Activated naive CD8-positive, alpha-beta T cell treated with anti-CD3 and anti-CD28 coated beads, Interleukin-2, amount 50 U/mL, for 16 hours (primary cell): ENCODE measurements at places on chromosomes 12 and 14.

- no peak for DNase-seq
Measured at GRCh38 chr12:2152134-2152533, 99.3 kb downstream of the CACNA1C start.

DNA sequence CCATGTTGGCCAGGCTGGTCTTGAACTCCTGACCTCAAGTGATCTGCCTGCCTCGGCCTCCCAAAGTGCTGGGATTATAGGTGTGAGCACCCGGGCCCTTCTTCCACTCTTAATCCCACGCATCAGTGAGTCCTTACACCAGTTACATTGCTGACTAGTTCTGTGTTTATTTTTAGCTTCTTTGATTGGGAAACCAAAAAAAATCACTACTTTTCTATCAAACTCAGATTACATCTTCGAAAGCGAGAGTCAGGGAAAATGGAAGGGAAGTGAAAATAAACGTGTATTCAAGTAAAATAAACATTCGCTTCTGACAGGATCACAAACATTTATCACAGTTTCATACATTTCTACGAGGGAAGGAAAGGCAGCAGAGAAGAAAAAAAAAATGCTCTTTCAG is 32.2 kb downstream of the FGD6 start:
- no peak for DNase-seq

GRCh38 chr12:107884769-107885694 is 110.5 kb downstream of the ASCL4 start:
- DNase-seq, result no peak

GRCh38 chr12:104683831-104684503 is 227.2 kb downstream of the CHST11 start:
- DNase-seq, result no peak

DNA sequence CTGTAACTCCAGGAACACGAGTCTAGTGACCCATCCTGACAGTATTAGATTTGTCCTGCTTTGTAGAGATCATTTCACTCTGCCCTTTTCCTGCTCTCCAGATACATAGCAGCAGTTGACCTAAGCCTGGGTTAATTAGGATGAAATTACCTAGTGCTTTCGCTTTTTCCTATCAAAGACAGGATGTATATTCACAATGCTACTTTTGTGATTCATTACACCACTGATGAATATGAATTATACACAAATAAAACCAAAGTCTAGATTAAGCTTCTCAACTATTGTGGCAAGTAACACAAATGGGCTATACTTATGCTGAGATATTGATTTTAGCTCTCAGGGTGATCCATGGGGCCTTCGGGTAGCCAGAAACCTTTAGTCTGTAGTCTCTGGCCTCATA is 17.9 kb downstream of the CERS5 start:
- no peak for DNase-seq

DNA sequence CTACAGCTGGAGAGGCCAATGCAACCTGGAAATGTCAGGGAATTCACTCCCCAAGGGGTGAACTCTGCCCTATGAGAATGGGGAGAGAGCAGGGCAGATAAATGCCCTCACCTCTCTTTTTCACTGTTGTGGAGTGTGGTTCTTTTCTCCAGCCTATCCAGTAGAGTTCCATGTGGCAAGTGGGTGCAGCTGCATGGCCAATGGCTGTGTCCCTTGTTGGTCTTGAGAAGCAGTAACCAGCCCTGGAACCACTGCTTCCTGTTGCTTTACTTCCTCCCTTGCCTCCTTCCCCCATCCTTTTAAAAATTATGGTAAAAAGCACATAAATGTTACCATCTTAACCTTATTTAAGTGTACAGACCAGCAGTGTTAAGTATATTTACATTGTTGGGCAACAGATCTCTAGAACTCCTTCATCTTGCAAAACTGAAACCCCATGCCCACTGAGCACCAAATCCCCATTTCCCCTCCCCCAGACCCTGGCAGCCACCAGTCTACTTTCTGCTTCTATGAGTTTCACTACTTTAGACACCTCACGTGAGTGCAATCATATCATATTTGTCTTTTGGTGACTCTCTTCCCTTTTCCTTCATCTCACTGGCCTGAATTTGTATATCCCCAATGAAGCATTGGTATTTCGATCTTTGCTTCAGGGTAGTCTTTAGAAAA is 77.0 kb upstream of the GRIP1 start:
- DNase-seq, result no peak

DNA sequence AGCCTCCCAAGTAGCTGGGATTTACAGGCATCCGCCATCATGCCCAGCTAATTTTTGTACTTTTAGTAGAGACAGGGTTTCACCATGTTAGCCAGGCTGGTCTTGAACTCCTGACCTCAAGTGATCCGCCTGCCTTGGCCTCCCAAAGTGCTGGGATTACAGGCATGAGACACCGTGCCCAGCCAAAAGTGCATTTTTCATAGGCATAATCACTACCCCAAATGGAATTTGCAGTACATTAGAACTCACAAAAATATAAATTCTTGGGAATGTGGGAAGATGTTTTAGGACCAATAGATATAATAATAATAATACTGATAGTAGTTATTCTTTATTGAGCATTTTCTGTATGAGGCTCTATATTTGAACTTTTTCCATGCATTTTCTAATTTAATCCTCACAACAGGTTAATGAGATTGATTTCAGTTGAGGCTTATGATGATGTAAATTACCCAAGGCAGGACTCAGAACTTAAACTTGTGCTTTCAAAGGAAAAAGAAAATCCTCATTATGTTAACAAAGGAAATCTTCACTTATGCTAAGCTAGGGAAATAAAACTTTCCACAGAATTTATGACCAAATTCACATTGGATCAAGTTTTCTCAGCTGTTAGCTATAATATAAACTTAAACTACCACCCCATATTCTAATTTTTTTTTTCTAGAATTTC is 121.6 kb downstream of the SRGAP1 start:
- no peak for DNase-seq

- no peak for DNase-seq
Measured at GRCh38 chr12:48978741-48979601, 849 bp downstream of the WNT1 start.

DNA sequence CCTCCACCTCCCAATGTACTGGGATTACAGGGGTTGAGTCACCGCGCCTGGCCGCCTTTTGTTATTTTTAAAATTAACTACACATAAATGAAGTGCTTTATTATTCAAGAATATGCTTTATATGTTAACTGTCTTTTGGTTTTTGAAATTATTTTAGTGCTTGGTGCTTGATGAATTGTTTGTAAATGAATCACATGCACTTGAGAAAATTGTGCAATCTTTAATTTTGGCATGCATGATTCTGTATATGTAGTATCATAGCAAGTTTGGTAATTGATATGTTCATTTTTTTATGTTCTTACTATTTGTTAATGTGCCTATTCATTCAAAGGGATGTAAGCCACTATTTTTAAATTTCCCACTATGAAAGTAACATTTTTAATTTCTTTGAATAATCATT is 440.9 kb downstream of the NAV3 start:
- no peak for DNase-seq

GRCh38 chr12:47570151-47570550 is 135.7 kb downstream of the RPAP3 start:
- no peak for DNase-seq

DNA sequence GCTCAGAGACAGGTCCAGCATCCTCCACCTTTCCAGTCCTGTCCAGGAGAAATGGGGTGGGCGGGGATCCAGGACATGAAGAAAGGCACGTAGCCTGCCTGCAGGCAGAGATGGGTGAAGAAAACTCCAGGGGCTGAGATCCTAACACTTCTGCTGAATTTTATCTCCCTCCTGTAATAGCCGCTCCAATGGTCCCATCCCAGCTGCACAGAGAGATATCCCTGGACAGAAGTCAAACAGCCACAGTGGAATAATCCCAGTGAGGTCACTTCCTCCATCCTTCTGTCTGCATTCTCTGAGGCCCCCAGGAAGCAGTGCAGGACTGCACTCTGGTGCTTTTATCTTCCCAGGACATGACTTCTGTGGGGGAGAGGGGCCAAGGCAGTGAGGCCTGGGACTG is 26.3 kb downstream of the KRT18 start:
- no peak for DNase-seq

- no peak for DNase-seq
Measured at GRCh38 chr14:104689109-104689880, at the start of gene INF2. INF2 (plus strand) TSS chr14:104689618; CDS start chr14:104701366, 11,748 bp downstream.

GRCh38 chr14:76917158-76917596 is 91.0 kb downstream of the LRRC74A start:
- DNase-seq, result no peak

DNA sequence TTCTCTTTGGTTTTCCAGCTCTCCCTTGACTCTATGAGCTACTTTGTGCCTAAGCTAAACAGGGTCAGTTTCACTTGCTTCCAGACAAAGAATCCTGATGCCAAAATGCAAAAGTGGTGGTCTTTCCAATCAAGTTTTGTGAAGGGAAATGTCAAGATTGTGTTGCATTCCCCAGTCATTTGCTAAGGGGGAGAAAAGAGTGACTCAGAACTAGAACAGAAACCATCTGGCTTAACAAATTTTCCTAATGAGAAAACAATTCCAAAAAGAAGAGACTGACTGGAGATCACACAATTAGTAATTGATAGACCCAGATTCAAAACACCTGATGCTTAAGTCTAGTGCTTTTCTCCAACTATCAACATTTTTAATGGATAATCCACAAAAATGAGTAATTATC is 235.1 kb upstream of the DIO2 start:
- DNase-seq, result no peak

GRCh38 chr12:122896662-122897061 is 738 bp upstream of the VPS37B start:
- no peak for DNase-seq

- DNase-seq, result no peak
Measured at GRCh38 chr14:36647417-36647823, 14.2 kb upstream of the PAX9 start.

DNA sequence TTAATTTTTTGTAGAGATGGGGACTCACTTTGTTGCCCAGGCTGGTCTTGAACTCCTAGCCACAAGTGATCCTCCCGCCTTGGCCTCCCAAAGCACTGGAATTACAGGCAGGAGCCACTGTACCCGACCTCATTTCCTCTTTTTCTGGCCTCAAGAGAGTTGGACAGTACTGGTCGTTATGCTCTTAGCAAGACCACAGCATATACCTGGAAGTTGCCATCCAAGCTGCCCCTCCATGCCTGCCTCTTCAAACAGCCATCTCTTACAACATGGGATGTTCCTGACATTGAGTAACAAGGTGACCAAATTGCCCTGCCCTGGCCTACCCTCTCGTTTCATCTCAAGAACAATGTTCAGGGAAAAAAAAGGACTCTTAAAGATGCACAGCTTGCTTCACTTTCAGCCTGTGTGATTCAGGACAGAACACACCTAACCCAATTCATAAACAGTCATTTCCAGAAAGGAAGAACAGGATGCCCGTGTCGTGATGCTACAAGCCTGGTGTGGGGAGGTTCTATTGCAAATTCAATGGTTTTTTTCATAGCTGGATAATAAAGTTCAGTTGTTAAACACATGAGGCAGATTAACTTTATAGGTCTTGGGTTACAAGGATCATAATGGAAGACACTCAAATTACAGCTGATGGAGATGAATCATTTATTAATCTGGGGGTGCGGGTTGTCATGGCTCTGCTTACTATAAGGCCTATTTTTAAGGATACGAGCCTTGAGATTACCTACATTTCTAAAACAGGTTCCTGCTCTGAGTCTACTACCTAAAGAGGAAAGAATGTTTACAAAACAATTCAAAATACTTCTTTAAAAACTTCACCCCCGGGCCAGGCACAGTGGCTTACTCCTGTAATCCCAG is 11.9 kb downstream of the GLTP start:
- DNase-seq, result no peak

DNA sequence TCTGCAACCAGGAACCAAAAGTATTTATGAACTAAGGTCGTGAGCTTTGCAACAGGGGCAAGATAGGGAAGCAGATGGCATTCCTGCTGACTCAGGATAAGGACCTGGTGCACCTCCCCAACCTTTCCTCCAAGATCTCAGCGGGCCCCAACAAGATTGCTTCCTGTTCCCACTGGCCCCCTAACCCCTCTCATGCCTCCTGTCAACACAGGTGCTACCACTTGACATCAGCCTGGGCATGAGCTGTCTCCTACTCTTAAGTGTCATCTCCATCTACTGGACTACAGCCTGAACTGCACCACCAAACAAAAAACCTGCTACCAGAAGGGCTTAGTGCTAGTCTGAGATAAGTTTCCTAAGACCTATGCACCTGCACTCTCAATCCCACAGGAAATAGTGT is 32.7 kb downstream of the MED6 start:
- DNase-seq, result no peak

DNA sequence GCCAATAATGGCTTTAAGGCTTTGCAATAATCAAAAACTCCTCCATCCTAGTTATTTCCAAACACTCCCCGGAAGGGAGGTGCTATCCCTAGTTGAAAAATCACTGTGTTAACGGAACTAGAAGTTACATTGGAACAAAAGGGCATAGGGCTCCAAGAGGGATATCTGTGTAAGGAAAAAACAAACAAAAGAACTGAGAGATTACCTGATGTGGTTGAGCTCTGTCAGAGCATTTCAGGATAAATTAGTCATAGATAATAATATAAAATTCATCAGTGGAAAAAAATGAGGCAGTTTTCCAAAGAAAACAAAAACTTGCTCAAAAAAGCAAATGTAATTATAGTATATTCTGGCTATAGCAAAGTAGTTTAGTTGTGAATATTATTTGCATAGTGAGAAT is 27.4 kb upstream of the PAPLN start:
- no peak for DNase-seq

GRCh38 chr12:26088998-26089397 is 35.8 kb downstream of the BHLHE41 start:
- DNase-seq, result no peak

DNA sequence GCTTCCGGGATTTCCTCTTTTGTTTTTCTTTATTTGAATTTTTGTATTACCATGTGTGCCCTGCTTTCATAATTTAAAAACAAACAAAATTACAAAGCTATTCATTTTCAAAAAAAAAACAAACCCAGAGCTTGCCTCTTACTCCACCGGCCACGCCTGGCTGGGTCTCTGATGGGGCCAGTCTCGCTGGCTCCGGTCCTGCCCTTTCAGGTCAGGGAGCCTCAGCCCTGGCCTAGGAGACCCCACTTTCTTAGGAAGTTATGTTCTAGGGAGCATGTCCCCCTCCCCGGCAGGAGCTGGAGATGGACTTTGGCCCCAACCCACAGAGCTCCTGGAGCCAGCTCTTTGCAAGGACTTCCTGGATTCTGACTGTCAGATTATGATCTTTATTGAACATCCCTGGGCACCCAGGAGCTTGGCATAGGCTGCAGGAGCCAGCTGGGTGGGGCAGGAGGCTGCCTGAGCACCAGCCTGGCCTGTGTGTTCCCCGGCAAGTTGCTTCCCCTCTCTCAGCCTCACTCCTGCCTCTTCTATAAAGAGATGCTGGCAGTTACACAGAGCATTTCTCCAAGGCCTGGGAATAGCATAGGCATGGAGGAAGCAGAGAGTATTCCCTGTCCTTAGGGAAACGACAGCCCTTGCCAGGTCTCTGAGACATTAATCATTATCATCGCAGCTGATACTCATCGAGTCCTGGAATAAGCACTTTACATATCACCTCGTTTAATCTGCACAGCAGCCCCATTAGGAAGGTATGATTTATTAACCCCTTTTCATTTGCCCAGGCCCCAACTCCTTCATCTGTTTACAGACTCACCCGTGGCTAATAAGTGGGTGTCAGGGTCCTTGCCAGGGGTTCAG is 3.5 kb downstream of the DEGS2 start:
- no peak for DNase-seq
